ENCODE measurements at places on chromosomes 5 and 9.

GRCh38 chr9:132319421-132320110 is 35.2 kb downstream of the SETX start:
- no peak for DNase-seq

- peak; percentile 92 for DNase-seq
Measured at GRCh38 chr5:150582241-150583109, 58.0 kb upstream of the SYNPO start.

GRCh38 chr9:108377382-108377781 is 478.4 kb downstream of the ACTL7B start:
- DNase-seq, result no peak

DNA sequence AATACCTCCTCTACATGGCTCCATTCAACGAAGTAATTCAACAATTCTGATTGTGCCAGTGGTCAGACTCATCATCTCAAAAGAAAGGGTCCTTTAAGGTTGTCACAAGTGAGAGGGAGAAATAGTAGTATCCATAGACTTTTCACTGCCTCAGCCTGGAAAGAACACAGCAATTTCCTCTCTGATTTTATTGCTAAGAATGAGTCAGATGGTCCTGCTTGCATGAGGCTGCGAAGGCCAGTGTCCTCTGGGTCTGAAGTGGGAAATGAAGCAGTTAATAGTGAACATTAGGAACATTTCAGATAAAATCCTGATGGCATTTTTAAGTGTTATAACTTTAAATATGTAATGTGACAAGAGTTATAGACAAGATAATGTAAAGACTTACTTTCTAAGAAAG is 979.0 kb downstream of the EFNA5 start:
- no peak for DNase-seq

DNA sequence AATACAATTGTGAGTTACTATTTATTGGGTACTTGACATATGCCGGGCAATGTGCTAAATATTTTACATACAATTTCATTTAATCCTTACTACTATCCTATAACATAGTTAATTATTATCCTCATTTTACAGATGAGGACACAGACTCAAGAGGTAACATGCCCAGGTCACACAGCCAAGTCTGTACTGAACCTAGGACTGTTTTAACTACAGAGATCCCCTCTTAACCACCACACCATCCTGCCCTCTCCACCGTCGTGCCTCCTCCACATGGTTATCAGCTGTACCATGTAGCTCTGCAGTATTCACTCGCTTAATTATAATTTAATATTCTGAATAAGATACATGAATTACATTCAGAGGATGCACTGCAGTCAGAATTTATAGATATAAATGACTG is 5.3 kb downstream of the RAB14 start:
- no peak for DNase-seq

DNA sequence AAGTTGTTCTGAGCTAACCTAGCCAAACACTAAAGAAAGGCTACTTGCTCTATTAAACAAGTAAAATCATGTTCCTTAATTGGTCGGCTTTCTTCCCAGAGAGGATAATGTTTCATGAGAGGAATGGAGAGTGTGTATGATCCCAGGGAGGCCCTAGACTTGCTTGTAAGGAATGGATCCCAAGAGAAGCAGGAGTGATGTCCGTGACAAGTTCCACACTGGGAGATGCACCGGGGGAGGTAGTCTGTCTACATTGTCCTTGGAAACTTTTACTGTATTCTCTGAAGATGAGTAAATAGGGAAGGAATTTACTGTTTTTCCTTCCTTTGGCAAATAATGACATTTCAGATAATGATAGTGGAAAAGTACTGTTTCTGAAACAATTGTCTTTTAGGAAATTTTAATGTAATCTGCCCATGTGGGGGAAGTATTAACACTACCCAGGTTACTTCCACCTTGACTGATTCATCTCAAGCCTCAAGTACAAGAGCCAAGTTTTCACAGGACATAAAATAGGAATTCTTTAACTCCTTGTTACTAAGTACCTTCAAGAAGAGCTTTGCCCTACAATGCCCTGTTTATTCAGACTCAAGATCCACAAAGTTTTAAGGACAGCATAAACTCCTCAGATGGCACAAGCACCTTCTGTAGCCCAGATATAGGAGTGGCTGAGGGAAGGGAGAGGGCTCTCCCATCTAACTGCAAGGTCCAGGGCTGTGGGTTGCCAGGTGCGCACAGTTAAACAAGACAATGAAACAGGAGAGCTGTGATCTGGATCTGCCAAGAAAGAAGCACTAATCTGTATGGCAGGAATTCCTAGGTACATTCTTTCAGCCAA is 152.1 kb downstream of the GNA14 start:
- DNase-seq, result no peak

DNA sequence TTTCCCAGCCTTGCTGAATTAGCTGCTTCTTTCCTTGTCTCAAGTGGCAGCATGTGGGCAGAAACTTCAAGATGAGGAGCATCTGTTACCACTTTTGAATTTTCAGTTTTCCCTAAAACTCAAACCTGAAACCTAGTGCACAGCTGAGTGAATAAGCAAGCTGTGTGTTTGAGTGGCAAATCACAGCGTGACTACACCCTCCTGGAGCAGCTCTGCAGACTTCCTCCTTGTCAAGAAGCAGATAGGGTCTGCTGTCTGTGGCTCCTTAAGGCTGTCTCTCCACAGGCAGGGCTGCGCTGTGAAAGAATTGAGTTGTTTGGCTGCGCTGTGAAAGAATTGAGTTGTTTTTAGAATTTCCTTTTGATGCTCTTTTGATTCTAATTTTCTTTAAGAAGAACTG is 179.7 kb upstream of the HAPLN1 start:
- DNase-seq, result no peak

- DNase-seq, result no peak
Measured at GRCh38 chr9:17699615-17700330, 120.9 kb downstream of the SH3GL2 start.

DNA sequence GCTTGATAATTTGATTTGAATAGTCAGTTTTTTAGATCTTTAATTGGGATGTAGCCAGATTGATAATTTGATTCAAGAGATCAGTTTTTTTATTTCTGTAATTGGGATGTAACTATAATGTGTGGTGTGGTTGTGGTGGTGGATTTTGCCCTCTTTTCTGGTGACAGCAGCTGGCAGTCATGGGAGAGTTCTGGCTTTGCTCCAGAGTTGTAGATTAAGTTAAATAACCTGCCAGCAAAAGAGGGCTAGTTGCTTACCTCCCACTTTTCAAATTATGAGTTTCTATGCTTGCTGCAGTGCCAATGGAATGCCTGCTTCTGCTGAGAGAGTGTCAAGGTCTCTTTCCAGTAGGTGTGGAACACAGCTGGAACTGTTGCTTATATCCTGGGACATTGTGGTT is 315.1 kb downstream of the CCDC171 start:
- DNase-seq, result peak; percentile 36

- DNase-seq, result no peak
Measured at GRCh38 chr9:114178076-114178475, 22.7 kb downstream of the COL27A1 start.

- DNase-seq, result no peak
Measured at GRCh38 chr9:110027671-110028081, 180.3 kb downstream of the C9orf152 start.

GRCh38 chr9:117354244-117354847 is 60.5 kb downstream of the ASTN2 start:
- DNase-seq, result no peak

Measured in small intestine (tissue), 16 donors.